Renal cortex interstitium (tissue), 15 donors: ENCODE measurements at places on chromosomes 1 and 21. TPM values are rescaled to one million over a fixed set of nuclear protein-coding genes. Genes with fewer than 3 reads are reported as not detected.

DNA sequence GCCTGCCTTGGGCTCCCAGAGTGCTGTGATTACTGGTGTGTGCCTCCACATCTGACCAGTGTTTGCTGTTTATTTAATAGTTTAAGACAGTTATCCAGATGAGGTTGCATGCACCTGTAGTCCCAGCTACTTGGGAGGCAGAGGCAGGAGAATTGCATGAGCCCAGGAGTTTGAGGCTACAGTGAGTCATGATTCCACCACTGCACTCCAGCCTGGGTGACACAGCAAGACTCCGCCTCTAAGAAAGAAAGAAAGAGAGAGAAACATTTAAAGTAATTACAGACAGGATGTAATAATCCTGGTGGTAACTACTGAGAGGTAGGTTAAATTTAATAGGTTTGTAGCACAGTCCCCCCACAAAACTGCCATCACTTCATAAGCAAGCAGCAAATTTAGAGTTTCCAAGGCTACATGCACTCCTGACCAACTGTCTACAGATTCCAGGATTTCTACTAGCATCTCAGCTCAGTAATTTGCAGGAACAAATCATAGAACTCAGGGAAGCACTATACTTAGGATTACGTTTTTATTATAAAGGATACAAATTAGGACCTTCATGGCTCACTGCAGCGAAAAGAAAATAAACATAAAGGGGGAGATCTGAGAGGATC is 89.6 kb downstream of the PKN2 start:
- DNase-seq: no peak

DNA sequence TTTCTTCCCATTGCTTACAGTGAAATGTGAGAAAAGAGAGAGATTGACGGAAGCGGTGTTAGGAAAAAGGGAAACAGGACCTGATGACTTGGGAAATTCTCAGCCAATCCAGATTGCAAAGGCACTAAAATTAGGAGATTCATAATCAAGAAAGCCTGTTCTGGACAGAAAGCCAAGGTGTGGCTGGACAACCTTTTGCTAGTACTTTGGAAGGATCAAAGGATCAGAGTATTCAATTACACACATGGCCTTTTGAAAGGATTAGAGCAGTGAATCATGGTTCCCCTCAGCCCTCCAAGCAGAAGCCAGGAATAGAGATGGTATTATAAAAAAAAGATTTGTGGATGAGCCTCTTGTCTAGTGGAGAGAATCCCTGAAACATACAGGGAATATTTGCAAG is 669.8 kb upstream of the ADAMTS5 start:
- DNase-seq: no peak

OR2AK2 gene
- not detected for polyA plus RNA-seq

EPHA10 gene
- 0.10 TPM for polyA plus RNA-seq
